Activated CD8-positive, alpha-beta memory T cell treated with anti-CD3 and anti-CD28 coated beads for 4 hours (primary cell): ENCODE measurements at places on chromosomes 3 and 15.

- no peak for DNase-seq
These were observed 82.0 kb downstream of the MYLK start for GRCh38 chr3:123802007-123802625.

- no peak for DNase-seq
These were observed 299.1 kb upstream of the TRIM42 start for GRCh38 chr3:140378571-140379340.

DNA sequence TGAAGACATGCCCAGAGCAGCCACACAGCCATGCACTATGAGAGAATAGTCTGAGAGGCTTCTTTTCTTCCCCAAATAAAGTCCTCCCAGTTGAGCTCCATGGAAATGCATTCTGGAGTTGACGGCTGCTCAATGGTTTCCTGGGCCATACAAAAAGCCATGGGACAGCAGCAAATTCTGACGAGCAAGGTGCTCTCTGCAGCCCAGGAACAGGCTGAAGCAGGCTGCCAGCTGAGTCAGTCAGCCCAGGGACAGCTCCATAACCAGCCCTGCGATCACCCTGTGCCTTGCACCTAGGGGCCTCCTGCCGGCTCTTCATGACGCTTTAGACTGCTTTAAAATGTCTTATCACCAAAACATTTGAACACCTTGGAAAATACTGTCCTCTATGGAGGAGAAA is 256.3 kb upstream of the CHRNA7 start:
- no peak for DNase-seq

- no peak for DNase-seq
These were observed 38.1 kb downstream of the OXNAD1 start for GRCh38 chr3:16303037-16303575.

DNA sequence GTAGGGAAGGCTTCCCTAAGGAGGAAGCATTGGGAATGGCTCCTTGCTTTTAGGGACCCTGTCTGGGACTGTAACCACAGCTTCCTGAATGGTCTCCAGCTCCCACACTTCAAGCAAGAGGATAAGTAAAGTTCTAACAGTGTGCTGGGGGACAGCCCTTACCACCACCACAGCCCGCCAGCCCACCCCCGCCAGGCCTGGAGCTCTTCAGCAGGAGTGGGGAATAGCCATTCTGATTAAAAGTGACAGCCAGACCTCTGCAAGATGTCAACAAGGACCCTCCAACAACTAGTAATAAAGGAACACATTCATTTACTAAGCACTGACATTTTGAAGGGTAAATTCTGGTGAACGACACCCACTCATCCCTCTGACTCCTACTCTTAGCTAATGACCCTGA is 49.4 kb downstream of the CPN2 start:
- no peak for DNase-seq

DNA sequence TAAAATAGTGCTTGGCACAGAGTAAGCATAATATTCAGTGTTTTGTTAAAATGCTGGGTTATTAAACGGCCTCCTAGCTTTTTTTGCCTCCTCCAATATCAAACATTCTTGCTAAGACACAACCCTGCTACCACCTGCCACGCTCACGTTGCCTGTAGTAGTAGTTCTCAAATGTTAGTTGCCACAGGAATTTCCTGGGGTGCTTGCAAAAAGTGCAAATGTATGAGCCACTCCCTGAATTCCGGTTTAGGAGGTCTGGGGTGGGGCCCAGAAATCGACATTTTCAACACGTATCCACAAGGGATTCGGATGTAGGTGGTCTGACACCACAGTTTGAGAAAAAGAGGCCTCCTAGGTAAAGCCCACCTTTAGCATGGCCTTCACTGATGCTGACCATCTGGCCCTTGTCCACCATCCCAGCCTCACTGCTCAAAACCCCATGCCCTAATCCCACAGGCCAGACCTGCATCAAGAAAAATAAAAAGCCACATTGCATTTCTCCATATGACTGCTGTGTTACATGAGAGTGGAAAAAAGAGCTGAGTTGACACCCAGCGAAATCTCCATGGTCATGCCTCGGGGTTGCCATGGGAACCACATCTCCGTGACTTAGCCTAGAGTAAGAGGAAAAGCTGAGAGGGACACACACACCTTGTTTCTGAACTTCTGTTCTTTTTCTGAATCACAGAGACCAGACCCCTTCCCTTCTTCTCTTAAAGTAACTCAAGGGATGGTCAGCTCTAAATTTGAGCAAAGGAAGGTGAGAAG is 116.4 kb upstream of the HES1 start:
- no peak for DNase-seq

GRCh38 chr15:28901587-28901980 is 15.8 kb downstream of the APBA2 start:
- no peak for DNase-seq

- DNase-seq, result no peak
These were observed 983.0 kb downstream of the SI start for GRCh38 chr3:164095279-164095678.

DNA sequence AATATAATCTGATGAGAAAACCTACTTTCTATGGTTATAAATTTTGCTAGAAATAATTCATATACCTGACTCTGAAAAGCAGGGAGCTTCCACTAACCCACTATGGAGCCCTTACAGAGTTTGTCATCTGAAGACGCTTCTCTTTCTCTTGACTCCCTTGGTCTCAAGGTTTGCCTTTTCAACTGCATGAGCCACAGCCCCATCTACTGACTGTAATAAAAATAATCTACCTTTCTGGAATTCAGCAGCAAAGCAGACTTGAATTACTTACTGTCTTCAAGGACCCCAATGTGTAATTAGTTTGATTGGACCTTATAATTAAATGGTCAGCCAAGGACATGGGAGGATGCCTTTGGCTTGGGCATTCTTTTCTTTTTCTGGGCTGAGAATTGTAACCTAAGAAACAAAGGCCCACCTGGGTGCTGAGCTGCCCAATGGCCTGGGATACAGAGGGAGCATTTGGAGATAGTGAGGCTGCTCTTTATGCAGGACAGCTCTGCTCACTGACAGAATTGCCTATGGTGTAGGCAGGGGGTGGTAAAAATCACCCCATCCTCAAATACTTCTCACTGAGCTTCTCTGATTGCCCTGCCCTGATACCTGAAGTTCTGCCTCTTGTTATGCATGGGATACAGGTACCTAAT is 178.6 kb upstream of the TRIM42 start:
- DNase-seq, result no peak

GRCh38 chr3:68441054-68441453 is 491.3 kb downstream of the TAFA4 start:
- no peak for DNase-seq

DNA sequence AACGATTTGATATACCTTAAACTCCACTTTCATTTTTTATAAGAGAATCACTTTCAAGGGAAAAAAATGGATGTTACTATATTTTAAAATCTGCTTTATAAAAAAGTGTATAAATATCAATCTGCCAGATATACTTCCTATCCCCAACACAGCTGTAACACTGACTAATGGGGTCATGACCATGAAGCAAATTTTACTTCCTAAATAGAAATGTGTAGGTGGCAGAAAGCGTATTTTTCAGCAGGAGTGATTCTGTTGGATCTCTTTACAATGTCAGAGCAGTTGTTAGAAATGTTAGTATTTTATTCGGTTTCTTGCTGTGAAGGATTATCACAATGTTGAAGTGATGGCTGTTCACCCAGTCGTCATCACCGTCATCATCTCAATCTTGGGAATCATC is 5.5 kb upstream of the C15orf40 start:
- no peak for DNase-seq
